ENCODE measurements at places on chromosomes 7 and 10. TPM values are rescaled to one million over a fixed set of nuclear protein-coding genes. Genes with fewer than 3 reads are reported as not detected.

Gene SPDYE16
- 4.4 TPM for polyA plus RNA-seq

- no peak for DNase-seq
Measured at GRCh38 chr7:28144266-28144665, 36.3 kb downstream of the JAZF1 start.

- DNase-seq: no peak
Measured at GRCh38 chr7:91396-92175, 100.8 kb upstream of the FAM20C start.

Gene TCAF2
- 3.7 TPM for polyA plus RNA-seq

DNA sequence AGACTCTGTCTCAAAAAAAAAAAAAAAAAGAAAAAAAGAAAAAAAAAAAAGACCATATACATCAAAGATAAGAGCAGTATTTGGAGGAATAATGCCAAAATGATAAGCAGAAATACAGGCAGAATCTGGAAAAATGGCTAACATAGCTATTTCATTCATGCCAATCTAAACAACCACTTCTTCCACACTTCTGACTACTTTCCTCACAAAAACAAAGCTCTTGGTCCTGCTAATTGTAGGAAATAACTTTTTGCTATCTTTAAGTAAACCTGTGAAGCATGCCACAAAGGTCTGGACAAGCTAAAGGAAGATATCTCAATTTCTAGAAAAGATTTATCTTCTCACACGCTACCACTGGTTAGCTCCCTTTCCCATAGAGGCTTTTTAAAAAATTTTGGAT, 30.4 kb downstream of the MICU1 start:
- DNase-seq: no peak
